Trophoblast cell (in vitro differentiated cells and primary cell): ENCODE measurements at places on chromosomes 3 and 15.

- H3K4me3 ChIP-seq: no peak overlapping the region
- no peaks in the 10 kb centered on the region for H3K27me3 ChIP-seq
- no peaks in the 10 kb centered on the region for H3K4me1 ChIP-seq
- DNase-seq: no peak
Observed at GRCh38 chr3:43405888-43406642, 119.7 kb downstream of the SNRK start.

DNA sequence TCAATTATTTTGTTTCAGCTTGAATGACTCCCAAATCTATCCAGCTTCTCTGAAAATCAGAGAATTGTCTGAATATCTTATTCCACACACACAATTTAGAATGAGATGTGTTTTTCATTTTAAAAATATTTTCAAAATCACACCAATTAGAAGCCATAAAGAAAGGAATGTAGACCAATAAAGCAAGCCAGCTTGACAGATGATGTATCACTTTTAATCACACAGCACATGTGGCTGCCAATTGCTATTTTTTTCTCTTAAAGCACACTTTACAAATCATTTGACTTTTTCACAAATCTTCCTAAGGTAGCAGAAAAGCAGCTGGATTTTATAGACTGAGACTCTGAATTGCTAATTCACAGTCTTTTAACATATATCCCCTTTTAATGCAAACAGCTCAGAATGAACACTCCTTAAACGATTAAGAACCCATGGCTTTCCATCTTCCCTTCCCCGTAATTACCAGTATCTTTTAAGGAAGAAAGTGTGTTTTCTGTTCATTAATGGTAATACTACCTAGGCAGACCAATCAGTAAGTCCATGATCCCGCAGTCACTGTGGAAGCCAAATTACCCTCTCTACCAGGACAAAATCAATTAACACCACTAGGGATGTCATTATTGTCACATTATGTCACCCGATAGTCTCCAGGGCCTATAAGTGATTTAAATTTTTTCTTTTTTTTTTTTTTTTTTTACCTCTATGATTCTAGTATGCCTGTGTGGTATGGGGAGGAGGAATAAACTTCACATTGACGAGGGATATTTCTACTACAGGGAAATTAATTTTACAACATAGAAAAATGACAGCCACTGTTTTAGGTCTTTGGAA, 250.0 kb upstream of the VEPH1 start:
- no peaks in the 10 kb centered on the region for H3K4me1 ChIP-seq
- DNase-seq: no peak
- H3K27me3 ChIP-seq: no peaks in the 10 kb centered on the region
- H3K36me3 ChIP-seq: no peaks in the 10 kb centered on the region
- no peak overlapping the region for H3K4me3 ChIP-seq

DNA sequence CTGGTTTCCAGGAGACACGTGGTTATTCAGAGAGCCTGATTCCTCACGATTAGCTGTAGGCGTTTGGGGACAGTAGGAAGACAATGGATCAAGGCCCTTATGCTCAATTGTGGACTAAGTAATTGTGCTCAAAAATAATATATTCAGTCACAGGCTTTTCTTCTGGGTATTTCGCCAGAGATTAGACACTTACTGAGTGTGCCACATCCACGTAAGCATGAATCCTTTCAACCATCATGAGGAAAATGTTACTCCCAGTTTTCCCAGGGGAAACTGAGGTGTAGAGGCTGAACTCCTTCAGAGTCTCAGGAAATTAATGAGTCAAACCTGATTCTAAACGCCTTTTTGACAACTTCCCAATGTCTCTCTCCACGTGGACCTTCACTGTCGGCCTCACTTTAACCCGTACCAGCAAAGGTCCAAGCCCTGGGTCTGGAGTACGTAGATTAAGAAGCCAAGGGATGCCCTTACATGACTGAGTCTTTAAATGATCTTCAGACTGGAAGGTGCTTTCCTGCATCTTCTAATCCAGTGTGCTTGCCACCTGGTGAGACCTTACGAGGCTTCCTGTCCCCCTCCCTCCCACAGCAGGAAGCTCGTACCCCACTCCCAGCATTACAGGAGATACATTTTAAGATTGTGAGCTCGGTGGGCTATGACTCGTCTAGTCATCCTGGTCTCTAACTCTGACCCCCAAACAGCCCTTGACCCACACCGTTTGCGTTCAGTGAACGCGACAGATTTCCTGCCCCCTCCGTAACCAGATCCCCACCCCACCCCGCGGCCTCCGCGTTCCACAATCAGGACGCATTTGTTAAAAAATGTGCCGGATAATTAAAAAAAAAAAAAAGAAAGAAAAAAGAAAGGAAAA, 1.7 kb downstream of the PKM start:
- no peaks in the 10 kb centered on the region for H3K27me3 ChIP-seq
- H3K36me3 ChIP-seq: peaks cover 3% of the 10 kb centered on the region
- H3K4me1 ChIP-seq: peaks cover 22% of the 10 kb centered on the region
- DNase-seq: no peak
- peak overlapping the region; percentile 91 for H3K27ac ChIP-seq
- H3K4me3 ChIP-seq: peak overlapping the region; percentile 86

DNA sequence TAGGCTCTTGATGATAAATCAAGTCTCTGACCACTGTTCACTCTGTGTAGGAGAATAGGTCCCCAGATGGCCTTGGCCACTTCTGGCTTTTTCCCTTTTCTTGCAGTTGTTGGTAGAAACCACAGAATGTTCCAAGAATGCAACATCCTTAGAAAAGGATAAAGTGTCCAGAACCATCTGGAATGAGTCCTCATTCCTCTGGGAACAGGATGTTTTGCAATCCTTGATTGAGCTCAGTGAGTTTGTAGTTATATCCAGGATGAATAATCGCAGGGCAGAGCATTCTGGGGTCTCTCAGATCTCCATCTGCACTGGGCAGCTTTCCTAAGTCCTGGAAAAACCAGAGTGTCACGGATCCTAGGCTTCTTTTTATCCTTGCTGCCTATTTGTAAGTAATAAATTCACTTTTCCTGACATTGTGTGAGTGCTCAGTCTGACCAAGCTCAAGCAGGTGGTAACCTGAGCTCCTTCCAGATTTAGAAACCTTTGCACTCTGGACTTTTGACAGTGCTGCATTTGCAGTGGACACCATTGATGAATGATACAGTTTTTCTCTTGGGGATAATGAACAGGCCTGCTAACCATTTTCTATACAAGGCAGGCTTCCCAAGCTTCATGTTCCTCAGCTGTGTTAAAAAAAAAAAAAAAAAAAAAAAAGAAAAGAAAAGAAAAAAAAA, 1028.6 kb downstream of the OTOL1 start:
- no peaks in the 10 kb centered on the region for H3K27me3 ChIP-seq
- no peak overlapping the region for H3K4me3 ChIP-seq
- H3K4me1 ChIP-seq: no peaks in the 10 kb centered on the region
- no peak overlapping the region for H3K27ac ChIP-seq
- no peaks in the 10 kb centered on the region for H3K36me3 ChIP-seq
- no peak for DNase-seq

- H3K27ac ChIP-seq: no peak overlapping the region
- no peak overlapping the region for H3K4me3 ChIP-seq
- H3K27me3 ChIP-seq: no peaks in the 10 kb centered on the region
- H3K4me1 ChIP-seq: peaks cover 6% of the 10 kb centered on the region
- no peak for DNase-seq
- no peaks in the 10 kb centered on the region for H3K36me3 ChIP-seq
Observed at GRCh38 chr3:150239766-150240165, 168.3 kb upstream of the TSC22D2 start.

GRCh38 chr3:115301364-115301860, 154.3 kb upstream of the ZBTB20 start:
- H3K27ac ChIP-seq: no peak overlapping the region
- H3K27me3 ChIP-seq: no peaks in the 10 kb centered on the region
- H3K4me3 ChIP-seq: no peak overlapping the region

DNA sequence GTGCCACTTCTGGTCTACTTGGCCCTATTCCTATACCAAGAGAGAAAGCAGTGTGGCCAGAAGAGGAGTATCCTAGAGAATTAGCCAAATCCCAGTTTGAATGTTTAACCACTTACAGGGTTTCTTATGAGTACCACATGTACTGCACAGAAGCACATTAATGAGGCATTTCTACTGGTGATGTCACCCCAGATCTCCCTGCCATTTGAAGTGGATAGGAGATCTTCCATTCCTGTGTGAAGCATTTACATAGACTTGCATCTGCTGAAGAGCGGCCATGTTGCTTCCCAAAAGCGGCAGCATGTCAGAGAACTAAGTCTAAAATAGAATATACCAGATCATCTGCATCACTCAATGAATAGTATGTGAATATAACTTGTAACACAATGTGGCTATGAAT, 108.4 kb upstream of the TUSC7 start:
- no peak overlapping the region for H3K4me3 ChIP-seq
- H3K27ac ChIP-seq: no peak overlapping the region
- H3K27me3 ChIP-seq: no peaks in the 10 kb centered on the region
- no peaks in the 10 kb centered on the region for H3K36me3 ChIP-seq

- no peaks in the 10 kb centered on the region for H3K4me1 ChIP-seq
- H3K4me3 ChIP-seq: no peak overlapping the region
- no peaks in the 10 kb centered on the region for H3K36me3 ChIP-seq
- H3K27me3 ChIP-seq: no peaks in the 10 kb centered on the region
- DNase-seq: no peak
Observed at GRCh38 chr15:92005154-92005553, 151.6 kb downstream of the SLCO3A1 start.

- H3K36me3 ChIP-seq: no peaks in the 10 kb centered on the region
- DNase-seq: no peak
- no peak overlapping the region for H3K27ac ChIP-seq
- peaks cover 2% of the 10 kb centered on the region for H3K4me1 ChIP-seq
- H3K4me3 ChIP-seq: no peak overlapping the region
Observed at GRCh38 chr3:43647331-43648166, 25.7 kb upstream of the ANO10 start.

- peaks cover 7% of the 10 kb centered on the region for H3K4me1 ChIP-seq
- DNase-seq: no peak
- H3K27me3 ChIP-seq: no peaks in the 10 kb centered on the region
Observed at GRCh38 chr3:133386876-133387275, 13.0 kb upstream of the BFSP2 start.

DNA sequence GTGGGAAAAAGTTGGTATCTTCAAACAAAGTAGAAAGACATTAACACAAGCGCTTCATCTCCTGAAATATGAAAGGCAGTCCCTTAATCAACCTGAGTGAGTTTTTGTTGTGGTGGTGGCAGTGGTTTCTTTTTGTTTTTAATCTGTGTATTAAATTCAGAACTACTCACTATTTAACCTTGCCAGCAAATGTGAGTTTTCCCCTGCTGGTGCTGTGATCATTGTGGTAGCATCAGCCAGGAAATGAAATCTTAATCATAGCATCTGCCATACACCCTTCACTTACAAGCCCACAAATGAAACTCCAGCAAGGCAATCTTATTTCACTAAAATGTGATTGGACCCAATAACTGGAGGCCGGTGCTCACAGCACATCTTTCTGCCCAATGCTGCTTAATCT, 229.7 kb downstream of the SHOX2 start:
- no peaks in the 10 kb centered on the region for H3K27me3 ChIP-seq
- no peak for DNase-seq
- no peak overlapping the region for H3K4me3 ChIP-seq
- H3K36me3 ChIP-seq: no peaks in the 10 kb centered on the region
- no peak overlapping the region for H3K27ac ChIP-seq

DNA sequence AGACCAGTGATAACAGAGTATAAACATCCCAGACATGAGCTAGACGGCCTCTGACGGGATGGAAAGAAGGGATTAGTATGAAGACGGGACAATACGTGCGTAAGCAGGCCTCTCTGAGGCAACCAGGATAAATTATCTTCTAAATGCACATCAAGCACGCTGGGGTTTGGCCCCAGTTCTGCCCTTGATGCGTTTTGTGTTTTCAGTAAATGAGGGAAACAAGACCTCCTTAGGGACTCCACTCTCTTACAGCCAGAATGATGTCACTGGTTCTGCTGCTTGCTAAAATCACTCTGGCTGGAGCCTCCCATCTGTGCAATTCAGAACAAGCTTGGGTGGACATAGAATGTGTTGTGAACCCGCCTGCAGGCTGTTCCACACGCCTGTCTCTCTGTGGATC, 156.0 kb upstream of the MCTP2 start:
- no peaks in the 10 kb centered on the region for H3K27me3 ChIP-seq
- no peak overlapping the region for H3K27ac ChIP-seq
- H3K4me1 ChIP-seq: no peaks in the 10 kb centered on the region
- H3K36me3 ChIP-seq: no peaks in the 10 kb centered on the region
- DNase-seq: no peak
- no peak overlapping the region for H3K4me3 ChIP-seq

DNA sequence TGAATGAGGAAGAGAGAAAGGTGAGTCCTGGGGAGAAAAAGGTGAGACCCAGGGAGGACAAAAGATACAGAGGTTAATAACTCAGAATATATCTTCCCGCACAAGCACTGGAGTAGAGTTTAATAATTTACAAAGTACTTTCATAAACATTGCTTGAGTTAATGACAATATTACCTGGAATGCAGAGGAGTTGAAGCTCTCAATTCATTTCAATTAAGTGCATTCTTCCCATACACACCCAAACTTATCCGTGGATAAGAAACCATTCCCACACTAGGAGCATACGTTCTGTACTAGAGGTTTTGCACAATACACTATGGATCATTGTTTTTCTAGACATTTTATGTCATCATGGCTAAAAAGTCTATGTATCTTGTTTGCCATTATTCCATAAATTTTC, 23.3 kb upstream of the KNG1 start:
- H3K36me3 ChIP-seq: no peaks in the 10 kb centered on the region
- no peaks in the 10 kb centered on the region for H3K27me3 ChIP-seq
- peak; percentile 4 for DNase-seq
- H3K27ac ChIP-seq: no peak overlapping the region
- no peaks in the 10 kb centered on the region for H3K4me1 ChIP-seq

- H3K36me3 ChIP-seq: peaks cover 5% of the 10 kb centered on the region
- no peak overlapping the region for H3K27ac ChIP-seq
- H3K4me1 ChIP-seq: no peaks in the 10 kb centered on the region
- no peaks in the 10 kb centered on the region for H3K27me3 ChIP-seq
- no peak overlapping the region for H3K4me3 ChIP-seq
Observed at GRCh38 chr15:60448668-60449360, 30.1 kb downstream of the ICE2 start.

DNA sequence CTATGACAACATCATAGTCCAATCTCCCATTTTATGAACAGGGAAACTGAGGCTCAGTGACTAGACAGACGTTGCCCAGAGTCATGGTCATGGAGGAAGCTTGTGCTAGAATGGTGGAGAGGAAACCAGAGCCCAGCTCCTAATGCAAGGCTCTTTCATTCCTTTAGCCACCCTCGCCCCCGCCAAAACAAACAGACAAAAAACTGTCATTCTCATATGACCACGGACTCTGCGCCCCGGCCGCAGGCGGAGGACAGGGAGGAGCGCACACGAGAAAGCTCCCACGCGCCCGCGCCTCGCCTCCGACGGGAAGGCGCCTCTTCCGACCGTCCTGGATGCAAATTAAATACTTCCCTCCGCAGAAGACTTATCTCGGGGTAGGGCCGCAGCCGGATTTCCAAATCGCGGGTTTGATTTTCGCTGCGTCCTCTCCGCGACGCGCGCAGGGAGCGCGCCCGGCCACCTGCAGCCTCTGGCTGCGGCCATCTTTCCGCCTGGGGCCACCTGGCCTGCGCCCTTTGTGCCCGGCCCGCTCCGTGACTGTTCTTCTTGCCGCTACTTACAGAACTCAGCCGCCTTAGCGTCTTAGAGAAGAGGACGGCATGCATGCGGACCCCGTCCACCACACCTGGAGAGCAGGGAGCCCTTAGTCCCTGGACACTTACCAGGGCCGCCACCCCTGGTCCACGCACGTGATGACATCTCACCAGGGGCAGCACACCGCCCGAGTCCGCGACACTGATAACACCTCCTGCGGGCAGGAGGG, 670 bp upstream of the ATP13A3 start:
- H3K4me3 ChIP-seq: peak overlapping the region; percentile 25
- H3K27ac ChIP-seq: no peak overlapping the region

GRCh38 chr3:110646496-110646895, 425.1 kb upstream of the NECTIN3 start:
- no peak overlapping the region for H3K27ac ChIP-seq
- DNase-seq: no peak
- no peaks in the 10 kb centered on the region for H3K4me1 ChIP-seq
- H3K4me3 ChIP-seq: no peak overlapping the region
- H3K27me3 ChIP-seq: no peaks in the 10 kb centered on the region
